8988T (cell line): ENCODE measurements at places on chromosomes 7 and 10.

GRCh38 chr7:154332811-154333580 is 280.8 kb downstream of the DPP6 start:
- no peak for DNase-seq

GRCh38 chr10:14584661-14585060 is 190.0 kb downstream of the FAM107B start:
- no peak for DNase-seq

- no peak for DNase-seq
Measured at GRCh38 chr7:16644636-16645592, 640 bp downstream of the ANKMY2 start.

DNA sequence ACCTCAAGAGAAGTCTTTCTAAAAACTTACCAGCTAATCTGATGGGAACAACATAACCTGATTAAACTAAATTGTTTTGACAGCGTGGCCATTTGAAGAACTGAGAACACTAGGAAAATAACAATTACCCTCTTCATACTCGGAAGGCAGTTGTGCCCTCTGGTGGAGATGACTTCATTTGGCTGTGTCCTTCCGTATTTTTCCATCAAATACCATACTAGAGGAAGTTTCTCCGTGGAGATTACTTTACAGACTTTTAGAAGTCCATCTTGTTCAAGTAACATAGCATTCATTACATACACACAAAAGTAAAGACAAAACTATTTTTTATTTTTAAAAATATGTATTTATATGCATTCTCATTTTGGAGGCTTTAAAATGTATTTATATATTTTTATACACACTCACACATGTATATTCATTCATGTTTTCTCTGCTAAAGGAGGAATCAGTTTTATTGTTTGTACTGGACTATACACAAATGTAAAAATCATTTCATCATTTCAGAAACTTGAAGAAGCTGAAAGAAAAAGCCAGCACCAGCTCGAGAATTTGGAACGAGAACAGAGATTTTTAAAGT is 25.2 kb downstream of the SMNDC1 start:
- DNase-seq, result no peak

DNA sequence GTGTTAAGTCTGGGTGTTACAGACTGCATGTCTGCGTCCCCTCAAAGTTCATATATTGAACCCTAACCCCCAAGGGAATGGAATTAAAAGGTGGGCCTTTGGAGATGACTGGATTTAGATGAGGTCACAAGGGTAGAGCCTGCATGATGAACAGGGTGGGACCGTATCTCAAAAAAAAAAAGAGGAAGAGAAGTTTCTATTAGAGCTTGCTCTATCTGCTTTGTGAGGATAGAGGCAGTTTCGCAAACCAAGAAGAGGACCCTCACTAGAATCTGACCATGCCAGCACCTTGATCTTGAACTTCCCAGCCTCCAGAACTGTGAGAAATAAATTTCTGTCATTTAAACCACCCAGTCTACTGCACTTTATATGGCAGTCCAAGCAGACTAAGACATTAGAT is 1.4 kb downstream of the KIN start:
- DNase-seq, result no peak

DNA sequence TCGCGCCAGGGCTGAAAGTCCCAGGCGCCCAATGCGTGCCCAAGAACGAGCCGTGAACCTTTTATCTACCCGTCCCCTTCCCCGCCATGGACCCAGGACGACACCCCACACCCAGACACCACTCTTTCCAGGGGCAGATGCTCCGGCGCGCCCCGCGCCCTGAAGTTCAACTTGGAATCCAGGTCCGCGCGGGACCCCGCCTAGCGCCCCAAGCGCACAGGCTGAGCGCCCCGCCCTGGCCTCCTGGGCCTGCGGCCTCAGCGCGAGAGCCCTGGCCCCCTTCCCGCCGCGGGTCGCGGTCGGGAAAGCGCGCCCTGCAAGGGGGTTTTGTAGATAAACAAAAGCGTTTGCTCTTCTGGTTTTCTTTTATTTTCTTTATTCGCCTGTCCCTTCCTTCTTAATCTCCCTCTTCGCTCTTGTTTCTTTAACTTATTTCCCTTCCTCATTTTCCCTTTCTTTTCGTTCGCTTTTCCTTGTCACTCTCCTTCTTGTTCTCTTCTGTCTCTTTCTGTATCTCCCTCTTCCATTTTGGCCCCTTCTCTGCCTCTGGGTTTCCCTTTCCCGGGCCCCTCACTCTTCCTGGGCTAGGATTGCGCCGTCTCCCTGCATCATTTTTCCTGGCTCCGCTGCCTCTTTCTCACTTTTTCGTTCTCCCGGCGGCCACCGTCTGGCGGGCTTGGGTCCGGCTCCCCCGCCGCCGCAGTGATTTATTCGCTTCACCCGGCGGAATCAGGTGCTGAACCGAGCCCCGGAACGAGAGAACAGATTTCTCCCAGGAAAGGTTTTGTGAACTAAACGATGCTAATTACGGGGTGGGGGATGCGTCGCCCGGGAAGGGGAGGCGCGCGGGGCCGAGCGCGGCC is 15.3 kb upstream of the PAX2 start:
- peak; percentile 67 for DNase-seq

- DNase-seq, result no peak
Measured at GRCh38 chr10:75202321-75203045, 8.1 kb upstream of the VDAC2 start.

DNA sequence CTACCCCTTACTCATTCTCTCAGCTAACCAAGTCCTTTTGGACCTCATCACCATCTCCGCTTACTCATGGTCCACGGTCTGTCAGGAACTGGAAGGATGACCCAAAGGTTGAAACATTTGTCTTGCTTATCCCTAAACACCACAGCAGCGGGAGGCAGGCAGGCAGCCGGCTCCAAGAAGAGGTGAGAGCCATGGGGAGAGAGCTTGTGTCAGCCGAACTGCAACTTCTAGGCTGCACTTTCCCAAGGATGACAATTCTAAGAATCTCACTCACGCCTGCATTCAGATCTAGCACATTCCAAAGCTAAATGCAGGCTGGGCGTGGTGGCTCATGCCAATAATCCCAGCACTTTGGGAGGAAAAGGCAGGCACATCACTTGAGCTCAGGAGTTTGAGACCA is 86.0 kb downstream of the SPDYE5 start:
- DNase-seq, result no peak

- DNase-seq, result no peak
Measured at GRCh38 chr10:123433539-123433938, 232.6 kb upstream of the GPR26 start.

DNA sequence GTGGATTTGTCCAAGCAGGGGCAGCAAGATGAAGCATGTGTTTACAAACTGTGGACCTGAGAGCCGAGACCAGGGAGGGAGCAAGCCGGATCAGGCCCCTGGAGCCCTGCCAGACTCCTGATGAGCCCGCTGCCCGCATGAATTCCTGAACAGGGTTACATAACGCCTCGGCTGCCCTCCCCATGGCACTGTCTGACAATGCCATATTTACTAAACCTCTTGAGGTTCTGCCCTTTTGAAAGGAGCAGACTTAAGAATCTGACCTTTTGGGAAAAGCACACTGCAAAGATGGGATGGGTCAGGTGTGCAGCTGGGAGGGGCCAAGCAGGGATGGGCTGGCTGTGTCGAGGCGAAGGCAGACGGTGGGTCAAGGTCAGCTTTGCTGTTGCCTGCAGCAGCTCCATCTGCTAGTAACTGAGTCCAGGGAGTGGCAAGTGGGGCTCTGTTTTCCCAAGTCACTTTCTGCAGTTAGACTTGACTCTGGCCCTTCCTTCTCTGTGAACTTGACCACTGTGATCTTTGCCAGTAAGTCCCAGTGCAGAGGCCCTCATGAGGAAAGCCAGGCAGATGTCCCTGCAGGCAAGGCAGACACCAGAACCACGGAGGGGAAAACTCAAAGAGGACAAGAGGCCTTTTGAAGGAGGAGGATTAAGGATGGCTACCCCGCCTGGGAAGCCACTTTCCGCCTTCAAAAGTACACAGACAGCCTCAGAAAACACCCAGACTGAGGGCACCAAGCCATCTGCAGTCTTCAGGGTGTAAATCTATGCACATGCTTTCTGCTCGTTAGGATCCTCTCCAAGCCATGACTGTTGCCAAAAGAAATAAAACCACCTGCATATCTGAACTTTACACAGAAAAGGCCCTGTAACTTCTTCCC is 175.8 kb downstream of the TNS3 start:
- DNase-seq, result no peak

- DNase-seq, result no peak
Measured at GRCh38 chr10:26977635-26978034, 116.9 kb upstream of the ABI1 start.

- no peak for DNase-seq
Measured at GRCh38 chr7:23968791-23969190, 258.8 kb downstream of the STK31 start.

GRCh38 chr7:2894118-2894940 is 50.2 kb upstream of the GNA12 start:
- no peak for DNase-seq

DNA sequence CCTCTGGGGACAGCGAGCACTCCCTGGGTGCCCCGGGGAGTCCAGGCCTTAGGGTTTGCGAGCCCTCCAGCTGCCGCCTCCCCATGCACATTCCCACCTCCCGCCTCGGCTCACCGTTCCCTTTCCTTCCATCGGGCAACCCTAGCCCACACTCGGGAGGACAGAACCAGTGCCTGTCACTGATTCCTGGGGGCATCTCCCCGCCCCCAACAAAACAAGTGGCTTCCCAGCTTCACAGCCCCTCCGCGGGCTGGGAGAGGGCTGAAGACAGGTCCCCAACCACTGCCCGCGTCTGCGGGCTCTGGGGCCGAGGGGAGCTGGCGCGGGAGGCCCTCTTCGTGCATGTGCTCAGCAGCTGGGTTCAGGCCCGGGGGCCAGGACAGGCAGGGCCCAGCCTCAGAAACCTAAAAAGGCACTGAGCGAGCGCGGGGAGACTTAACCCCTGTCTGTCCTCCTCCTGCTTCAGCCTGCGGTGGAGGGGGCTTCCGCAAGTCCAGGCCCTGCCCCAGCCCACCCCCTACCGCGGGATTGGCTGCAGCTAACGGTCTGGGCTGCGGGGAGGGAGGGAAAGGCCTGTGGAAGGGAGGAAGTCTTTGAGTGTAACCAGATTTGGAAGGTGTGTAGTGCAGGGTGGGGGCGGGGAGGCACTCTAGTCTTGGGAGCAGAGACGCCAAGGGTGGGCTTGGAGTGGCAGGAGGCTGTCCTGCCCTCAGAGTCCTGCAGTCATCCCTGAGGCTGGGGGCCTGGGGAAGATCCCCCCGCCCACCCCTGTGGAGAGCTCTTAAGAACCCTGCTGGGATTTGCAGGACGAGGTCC is 1.2 kb downstream of the FLNC start:
- no peak for DNase-seq

GRCh38 chr10:132522521-132523411 is 14.8 kb upstream of the INPP5A start:
- no peak for DNase-seq

DNA sequence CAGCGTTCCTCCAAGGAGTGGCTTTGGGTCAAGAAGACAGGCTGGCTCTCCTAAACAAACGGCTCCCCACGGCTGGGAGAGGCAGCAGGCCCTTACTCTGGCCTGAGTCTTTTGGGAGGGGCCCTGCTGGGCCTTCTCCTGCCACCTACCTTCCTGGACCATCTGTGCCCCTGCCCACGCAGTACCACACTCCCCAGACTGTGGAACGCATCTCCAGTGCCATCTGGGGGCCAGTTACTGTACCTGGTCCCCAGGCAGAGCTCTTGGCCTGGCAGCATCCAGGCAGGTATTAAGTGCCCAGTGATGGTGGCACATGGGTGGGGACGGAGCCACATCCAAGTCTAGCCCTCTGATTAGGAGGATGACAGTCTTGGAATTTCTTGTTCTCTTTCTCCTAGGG is 14.4 kb downstream of the ALKBH4 start:
- no peak for DNase-seq

DNA sequence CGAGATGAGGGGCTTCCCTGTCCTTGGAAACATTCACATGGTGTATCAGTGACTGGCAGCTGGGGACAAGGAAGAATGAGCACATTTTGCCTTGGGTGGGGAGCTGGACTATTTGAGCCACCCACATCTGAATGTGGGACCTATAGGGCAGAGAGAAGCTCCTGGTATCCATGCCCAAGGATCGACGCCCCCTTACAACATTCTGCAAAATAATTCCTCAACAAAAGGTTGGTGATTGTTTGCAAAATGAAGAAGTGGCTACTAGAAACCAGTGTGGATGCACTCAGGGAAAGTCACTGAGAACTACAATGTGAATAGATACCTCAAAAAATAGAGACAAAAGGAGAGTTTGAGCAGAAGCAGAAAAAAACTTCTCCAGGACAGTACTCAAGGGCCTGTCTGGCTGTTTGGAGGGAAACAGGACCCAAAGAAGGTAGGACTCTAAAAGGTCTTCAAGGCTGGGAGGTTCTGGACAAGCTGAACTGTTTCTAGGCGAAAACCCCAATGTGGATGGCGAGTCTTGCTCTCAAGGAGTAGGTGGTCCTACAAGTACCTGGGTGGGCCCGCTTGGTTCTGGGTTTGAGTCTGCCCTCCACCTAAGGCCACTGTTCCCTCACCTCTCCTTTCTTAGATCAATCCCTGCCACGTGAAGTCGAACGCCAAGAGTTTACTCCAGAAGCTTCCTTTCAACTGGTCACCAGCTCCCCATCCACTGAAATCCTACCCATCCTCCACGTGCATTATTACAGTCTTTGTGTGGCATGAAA is 125.0 kb upstream of the ZNF746 start:
- no peak for DNase-seq

GRCh38 chr7:69920797-69921196 is 322.5 kb downstream of the AUTS2 start:
- no peak for DNase-seq

DNA sequence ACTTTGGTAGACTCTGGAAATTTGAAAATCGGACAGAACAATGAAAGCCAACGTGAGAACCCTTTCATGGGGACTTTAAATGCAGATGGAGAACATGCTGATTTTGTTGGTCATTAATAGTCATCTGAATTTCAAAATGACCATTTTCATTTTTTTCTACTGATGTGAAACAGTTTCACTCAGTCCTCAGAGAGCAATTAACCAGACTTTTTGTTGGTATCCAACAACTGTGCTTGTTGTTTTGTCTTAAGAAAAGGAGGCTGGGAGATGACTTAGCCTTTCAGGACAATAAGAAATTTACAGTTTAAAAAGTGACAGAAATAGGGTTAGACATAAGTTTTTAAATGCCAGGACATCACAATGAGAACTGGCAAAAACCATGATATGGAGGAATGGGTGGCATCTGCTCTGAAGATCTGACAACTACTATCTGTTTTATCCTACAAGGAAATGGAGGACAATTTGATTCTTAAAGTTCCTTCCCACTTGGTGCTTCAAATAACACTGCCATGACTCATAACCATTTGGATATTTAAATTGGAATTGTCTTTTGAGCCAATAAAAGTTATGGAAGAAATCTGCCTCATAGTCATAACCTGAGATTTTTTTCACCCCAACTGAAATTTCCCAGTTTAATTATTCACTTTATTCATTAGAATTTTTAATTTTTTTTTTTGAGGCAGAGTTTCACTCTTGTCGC is 87.2 kb upstream of the HPS1 start:
- DNase-seq, result no peak
